Ascending aorta (tissue), 2 donors: ENCODE measurements at places on chromosomes 1 and 21.

- DNase-seq = no peak
Measured at GRCh38 chr1:121558514-121558913, 373.7 kb downstream of the SRGAP2C start.

GRCh38 chr1:20152599-20152930 lies 13.4 kb downstream of the PLA2G2F start:
- no peak for DNase-seq

DNA sequence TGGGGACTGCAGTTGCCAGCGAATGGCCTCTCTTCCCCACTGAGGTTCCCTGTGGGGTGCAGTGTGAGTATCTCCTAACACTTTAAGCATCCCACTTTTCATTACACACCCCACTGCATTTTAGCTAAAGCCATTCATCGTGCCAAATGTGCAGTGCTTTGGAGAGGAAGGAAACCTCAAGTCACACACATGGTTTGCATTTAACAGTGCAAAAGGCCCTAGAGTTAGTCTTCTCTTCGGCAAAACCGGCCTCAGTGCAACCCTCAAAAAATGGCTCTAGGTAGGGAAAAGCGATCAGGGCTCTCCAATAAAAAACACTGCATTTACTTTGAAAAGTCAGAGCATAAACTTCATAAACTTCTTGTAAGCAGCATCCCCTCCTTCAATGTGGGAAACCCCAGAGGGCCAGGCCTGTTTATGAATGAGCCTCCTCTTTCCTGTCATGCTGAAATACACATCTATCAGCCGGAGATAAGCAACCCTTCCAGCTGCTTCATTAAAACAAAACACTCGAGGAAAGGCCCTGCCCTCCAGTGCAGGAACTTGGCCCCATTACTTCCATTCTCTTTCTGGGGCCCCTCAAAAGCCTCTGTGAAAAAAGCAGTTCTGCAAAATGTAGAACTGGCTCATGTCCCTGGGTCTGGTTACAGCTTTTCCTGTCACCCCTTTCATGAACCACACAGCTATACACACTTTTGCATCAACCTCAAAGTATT lies 184.0 kb downstream of the CDC7 start:
- no peak for DNase-seq

GRCh38 chr1:31507676-31508530 lies 68.4 kb upstream of the TINAGL1 start:
- no peak for DNase-seq

DNA sequence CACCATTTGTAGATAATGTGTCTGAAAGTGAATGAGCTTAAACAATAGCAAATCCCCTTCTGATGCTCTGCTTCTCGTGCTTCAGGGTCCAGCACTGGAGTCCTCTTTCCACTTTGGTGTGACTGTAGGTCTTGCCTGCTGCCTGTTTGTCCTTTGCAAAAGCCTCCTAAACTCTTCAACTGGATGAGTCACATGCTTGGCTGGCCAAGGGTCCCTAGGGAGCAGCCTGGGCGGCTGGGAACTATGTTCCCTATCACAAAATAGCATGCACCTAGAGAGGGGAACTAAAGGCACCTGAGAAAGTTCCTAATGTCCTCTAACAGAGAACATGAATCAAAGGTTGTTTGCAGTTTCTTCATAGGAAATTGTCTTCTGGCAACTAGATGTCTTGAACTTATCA lies 607.2 kb upstream of the PLXNA2 start:
- no peak for DNase-seq

DNA sequence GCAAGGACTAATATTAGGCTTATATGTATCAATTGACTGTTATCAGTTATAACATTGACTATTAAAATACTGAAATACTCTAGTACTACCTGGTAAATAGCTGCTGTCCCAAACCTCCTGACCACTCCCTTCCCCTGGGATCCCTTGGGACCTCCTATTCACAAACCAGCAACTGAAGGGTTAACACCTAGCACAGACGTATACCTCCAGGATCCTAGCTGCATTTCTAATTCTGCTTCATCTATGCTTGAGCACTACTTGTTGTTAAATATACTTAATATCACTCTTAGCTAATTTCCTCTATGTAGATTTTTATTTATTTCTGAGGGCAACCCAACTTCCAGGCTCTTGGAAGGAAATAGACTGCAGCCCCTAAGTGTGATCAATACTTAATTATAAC lies 1.8 kb upstream of the NFYC start:
- no peak for DNase-seq

DNA sequence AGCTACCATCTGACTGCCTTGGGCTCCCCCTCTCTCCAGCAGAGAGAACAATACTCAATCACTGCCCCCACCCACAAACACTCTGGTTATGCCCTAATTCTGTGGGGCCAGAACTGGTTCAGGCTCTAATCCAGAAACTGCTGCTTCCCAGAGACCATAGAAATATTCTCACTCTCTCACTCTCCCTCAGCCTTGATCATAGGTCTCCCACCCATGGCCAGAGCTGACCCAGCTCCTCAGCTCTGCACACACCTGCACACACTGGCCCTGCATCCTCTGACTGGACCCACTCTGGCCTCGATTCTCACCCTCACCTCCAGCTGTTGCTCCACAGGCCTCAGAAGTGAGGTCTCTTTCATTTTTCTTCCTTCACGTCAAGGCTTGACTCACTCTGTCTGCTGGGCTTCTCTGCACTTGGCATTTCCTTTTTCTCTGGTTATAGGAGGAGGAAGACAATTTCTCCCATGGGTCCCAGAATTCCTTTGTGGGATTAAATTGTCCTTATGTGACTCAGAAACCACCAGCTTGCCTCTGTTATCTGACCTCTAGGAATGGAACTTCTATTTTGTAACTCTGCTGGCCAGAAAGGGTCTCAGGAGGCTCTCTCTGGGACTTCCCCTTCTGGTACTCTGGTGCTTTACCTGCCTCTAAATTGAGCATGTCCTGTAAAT lies 15.6 kb upstream of the ZMYM6 start:
- no peak for DNase-seq

GRCh38 chr1:37901191-37901892 lies 42.0 kb upstream of the MTF1 start:
- no peak for DNase-seq

DNA sequence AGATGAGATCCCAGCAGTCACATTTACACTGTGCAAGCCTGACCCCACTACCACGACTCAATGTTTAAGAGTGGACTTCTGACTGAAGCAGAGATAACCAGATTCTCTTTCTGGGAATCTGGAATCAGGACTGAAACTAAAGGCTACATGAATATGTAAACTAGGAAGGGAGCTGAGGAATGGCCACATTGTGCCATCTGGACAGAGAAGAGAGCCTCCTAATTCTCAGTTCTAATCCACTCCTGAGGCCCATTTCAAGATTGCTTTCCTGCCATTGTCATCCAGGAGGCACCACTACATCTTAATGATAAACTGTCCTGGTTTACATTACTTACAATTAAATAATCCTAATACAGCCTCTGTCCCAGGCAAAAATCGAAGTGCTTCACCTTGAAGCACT lies 6.5 kb downstream of the PAXBP1 start:
- DNase-seq = no peak

- DNase-seq = no peak
Measured at GRCh38 chr1:198054510-198054909, 102.3 kb upstream of the NEK7 start.

GRCh38 chr1:228314315-228314657 lies 92.3 kb downstream of the TRIM11 start:
- DNase-seq = peak; percentile 50

GRCh38 chr1:206909883-206910318 lies 11.8 kb downstream of the FCMR start:
- DNase-seq = no peak

GRCh38 chr1:52892424-52893215 lies 28.9 kb downstream of the ECHDC2 start:
- DNase-seq = no peak

DNA sequence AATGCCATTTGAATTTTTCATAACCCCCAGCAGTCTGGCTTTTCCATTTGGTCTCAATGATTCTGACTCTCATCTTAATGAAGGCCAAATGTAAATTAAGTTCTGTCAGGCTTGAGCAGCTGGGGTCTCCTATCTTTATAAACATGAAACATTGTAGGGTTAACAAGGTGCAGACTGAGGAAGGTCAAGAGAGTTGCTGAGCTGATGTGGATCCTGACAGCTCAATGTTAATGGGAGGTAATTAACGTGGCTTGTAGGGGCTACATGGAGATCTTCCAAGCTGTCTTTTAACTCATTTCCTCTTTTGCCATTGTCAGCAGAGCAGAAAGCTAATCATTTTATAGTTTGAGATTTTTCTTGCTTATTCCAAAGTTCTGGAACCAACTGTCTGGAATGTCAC lies 55.2 kb downstream of the FGGY start:
- DNase-seq = no peak

DNA sequence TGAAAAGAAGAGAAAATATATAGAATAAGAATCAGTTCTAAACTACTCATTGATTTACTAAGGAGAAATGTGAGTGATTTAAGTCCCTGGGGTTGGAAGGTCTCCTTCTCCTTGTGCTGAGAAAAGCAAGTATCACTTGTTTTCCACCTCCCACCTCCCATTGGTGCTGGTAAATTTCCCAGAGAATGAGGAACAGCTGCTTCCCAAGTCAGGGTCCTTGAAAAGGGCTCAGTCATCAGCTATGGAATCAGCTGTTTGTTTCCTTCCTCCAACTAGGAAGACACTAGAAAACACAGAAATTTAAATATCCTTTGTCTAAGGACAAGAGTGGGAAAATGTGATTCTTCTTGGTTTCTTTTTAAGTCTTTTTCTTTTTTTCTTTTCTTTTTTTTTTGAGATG lies 131.3 kb upstream of the C1orf21 start:
- DNase-seq = no peak

DNA sequence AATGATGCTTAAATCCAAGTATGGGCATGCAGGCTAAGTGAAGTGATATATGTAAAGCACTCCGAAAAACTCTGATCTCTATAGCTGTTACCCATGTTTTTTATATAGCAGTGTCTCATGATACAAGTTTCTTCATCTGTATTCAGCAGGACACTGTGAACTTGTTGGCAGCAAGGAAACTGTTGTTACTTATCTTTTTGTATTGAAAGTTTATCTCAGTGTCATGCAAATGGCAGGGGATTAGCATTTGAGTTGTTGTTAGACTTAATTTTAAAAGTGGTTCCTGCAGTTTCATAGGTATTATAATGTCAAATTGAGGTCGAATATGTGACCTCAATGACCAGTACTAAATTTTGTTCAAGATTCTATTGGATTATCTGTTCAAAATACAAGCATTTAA lies 47.9 kb downstream of the NCAM2 start:
- DNase-seq = no peak

GRCh38 chr1:164781972-164782371 lies 223.0 kb downstream of the PBX1 start:
- no peak for DNase-seq

GRCh38 chr1:7581754-7582459 lies 189.2 kb upstream of the VAMP3 start:
- DNase-seq = no peak

DNA sequence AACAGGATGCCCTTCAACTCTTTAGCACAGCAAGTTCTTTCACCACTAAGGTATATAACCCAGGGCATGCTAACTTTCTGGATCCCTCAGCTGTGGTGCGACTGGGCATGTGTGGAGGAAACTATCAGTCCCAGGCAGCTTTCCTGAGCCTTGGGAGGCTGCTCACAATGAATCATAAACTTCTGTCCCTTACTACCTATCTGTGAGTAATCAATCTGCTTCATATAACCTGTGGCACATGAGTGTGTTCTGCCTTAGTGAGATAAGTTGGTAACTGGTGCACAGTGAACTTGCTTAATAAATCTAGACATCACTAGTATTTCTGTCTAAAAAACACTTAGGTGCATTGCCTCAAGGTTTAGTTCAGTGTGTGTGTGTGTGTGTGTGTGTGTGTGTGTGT lies 158.0 kb downstream of the GPATCH2 start:
- no peak for DNase-seq

- DNase-seq = no peak
Measured at GRCh38 chr1:61082311-61083012, at the start of gene NFIA. Gene NFIA, plus strand, starts transcription at chr1:61082561.

DNA sequence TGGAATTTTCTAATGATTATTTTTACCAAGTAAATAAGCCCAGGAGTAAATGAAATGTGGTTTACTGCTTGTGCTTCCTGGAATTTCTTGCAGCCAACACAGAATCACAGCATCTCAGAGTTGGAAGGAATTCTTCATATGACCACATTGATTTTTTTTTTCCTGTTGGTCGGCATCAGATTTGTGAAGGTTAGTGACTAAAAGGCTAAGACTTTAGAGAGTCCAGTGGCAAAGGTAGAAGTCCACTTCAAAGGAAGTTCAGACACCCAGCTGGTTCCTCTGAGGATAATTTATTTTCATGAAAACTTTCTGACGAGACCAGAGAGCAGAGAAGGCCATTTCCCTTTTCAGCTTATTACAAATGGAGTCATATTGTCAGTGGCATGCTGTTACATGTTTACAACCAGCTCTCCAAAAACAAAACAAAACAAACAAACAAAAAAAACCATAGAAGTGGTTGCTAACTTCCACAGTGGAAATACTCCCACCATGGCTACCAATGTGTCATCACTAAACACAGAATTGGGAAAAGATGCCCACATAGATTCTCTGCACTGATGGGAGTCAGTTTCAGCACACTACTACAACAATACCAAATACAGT lies 77.2 kb upstream of the CDC42BPA start:
- no peak for DNase-seq

DNA sequence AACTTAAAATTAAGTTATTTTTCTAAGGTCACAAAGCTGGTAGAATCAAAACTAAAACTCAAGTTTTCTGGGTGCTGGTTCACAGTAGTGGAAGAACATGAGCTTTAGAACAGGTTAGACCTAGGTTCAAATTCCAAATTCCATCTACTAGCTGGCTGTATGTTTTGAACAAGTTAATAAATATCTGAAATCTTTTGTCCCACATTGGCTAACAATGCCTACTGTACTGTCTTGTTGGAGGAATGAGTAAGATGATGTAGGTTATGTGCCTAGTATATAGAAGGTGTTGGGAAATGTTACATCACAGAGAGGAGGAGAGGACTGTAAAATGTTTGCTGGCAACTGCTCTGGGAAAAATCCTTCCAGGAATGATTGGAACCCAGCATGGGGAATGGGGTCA lies 14.0 kb upstream of the CD247 start:
- DNase-seq = no peak

GRCh38 chr1:23699280-23700179 lies 7.9 kb downstream of the RPL11 start:
- no peak for DNase-seq

DNA sequence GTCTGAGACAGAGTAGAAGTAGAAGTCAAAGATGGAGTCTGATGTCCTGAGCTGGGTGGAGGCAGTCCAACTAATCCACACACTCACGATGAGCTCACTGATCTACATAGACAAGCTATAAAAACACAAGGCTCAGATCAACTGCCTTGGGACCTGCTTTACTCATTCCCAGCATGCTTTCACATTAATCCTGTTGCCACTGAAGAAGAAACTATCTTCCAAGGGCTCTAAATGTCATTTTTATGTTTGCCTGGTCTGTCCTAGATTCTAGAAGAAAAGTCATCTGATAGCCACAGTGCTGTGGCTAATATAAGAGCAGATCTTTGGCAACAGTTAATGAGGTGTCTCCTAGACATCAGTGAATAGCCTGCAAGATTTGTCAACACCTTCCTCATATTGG lies 522.7 kb downstream of the NUF2 start:
- DNase-seq = no peak
